ENCODE measurements at places on chromosomes 4 and X.

- no peak for DNase-seq
Observed at GRCh38 chrX:132664273-132664672, 175.4 kb upstream of the MBNL3 start.

DNA sequence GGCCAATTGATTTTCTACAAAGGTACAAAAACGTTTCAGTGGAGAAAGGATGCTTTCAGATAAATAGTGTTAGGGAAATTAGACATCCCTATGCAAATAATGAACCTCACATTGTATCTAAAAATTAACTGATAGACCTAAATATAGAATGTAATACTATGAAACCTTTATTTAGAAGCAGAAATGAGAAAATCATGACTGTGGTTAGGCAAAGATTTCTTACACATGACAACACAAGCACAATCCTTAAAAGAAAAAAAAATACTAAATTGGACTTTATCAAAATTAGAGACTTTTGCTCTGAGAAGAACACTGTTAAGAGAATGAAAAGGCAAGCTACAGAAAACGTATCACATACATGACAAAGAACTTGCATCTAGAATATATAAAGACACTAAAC lies 43.0 kb upstream of the SPANXN4 start:
- no peak for DNase-seq

DNA sequence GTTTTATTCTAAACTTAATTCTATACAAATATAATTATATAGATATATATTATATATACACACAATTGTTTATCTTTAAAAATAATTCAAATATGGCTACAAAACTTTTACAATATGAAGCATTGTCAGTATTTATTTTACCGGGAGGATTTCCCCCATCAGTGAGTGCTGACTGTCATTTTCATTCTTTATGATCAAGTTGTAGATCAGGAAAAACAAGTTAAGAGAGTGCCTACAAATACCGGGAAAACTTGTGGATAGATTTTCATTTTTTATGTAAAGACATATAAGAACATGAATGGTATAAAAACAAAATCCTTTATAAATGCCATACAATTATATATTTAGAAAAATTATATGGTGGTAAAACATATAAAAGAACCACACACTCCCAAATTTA lies 37.8 kb downstream of the CLCN3 start:
- DNase-seq, result no peak

DNA sequence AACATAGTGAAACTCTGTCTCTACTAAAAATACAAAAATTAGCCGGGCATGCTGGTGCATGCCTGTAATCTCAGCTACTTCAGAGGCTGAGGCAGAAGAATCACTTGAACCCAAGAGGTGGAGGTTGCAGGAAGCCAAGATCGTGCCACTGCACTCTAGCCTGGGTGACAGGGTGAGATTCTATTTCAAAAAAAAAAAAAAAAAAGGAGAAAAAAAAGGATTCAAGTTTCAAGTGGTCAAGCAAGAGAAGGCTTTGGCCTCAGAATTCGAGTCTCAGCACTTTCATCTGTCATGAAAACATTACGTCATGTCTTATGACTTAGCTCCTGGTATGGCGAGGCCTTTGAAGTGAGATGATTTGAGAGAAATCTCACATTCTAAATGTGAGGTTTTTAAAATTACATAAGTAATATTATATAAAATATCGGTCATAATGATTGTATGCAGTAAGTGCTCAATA lies 21.2 kb upstream of the DHRSX start:
- no peak for DNase-seq

DNA sequence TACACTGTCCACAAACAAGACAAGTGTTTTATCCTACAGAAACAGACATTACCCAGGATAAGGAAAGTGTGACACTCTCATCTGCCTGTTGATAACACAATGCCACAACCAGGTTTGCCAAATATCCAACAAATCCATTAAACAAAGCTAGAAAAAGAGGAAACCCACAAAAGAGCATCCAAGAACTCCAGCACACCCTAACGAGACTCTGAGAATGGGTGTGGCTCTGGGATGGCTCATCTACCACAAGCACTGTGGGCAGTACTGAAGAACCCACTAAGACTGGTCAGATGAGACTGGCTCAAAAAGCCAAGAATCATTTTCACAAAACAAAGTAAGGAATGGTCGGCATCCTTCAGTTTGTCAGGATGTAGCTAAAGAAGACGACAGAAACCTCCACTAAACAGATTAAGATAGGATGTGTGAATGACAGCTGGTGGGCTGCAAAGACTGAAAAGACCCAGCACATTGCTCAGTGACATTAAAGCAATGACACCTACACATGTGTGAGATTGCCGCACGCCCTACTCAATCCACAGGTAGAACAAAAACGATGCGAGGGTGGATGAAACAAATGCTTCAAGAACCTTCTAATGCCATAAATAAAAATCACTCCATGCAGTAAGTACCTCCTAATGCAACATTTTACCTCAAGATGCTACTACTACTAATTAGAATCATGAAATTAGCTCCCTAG lies 14.7 kb downstream of the ATP8A1 start:
- no peak for DNase-seq

DNA sequence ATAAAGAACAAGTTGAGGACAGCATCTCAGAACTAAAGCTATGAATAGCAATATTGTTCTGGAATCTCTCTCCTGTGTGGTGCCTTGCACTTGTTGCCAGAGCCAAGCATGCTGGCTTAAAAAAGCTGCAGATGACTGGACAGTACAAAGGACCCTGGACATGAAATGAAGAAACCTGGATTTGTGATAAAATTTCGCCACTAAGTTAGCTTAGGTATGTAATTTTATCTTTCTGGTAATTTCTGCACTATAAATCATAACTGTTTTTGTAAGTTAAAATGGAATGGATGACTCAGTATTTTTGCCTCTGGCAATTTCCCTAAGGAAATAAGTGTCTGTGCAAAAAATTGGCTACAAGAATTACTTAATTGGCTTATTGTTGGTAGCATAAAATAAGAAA lies 317.2 kb downstream of the CAMK2D start:
- DNase-seq, result no peak

- no peak for DNase-seq
Observed at GRCh38 chr4:98851806-98852205, 77.1 kb downstream of the EIF4E start.

DNA sequence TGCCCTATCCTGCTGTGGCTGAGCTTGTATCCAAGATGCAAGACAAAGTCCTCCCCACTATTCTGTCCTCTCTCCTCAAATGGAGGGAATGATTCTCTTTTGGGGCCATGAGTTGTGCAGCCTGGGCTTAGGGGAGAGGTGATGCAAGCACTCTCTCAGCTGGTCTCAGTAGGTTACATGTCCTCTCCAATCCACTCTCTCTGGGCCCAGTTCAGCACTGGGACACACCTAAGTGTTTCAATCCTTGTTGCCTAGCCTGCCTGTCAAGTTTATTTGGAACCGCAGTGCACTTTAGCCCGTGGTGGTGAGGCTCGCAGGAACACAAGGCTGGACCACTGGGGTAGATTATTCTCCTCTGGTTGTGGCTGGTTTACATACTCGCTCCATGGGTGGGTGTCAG lies 23.8 kb upstream of the TMPRSS11D start:
- no peak for DNase-seq

Measured in muscle of arm (tissue), 14 donors.